Thymus (tissue), 14 donors: ENCODE measurements at places on chromosomes 3 and 15. TPM values are rescaled to one million over a fixed set of nuclear protein-coding genes. Genes with fewer than 3 reads are reported as not detected.

TEX55 gene
- not detected for total RNA-seq

DNA sequence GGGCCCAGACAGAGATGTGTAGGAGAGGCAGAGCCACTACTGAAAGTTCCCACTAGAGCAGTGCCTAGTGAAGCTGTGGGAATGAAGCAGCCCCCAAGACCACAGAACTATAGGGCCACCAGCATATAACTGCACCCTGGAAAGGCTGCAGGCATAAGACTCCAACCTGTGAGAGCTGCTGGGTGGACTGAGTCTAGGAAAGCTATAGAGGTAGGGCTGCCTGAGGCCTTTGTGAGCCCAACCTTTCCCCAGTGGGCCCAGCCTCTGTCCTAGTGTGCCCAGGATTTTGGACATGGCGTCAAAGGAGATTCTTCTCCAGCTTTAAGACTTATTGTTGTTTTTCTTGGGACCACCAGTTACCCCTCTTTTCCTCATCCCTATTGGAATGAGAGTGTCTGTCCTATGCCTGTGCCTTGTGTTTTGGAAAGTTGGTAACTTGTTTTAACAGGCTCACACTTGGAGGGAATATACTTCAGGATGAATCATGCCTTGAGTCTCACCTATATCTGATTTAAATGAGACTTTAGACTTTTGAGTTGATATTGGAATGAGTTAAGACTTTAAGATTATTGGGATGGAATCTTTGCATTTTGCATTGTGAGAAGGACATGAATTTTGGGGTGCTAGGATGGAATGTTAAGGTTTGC, 28.1 kb downstream of the SLMAP start:
- H3K4me3 ChIP-seq: no peak overlapping the region
- no peaks in the 10 kb centered on the region for H3K36me3 ChIP-seq
- H3K4me1 ChIP-seq: no peaks in the 10 kb centered on the region
- H3K27ac ChIP-seq: no peak overlapping the region

GRCh38 chr3:42014458-42014920, 52.6 kb upstream of the ULK4 start:
- H3K4me1 ChIP-seq: peaks cover 7% of the 10 kb centered on the region
- DNase-seq: no peak
- H3K36me3 ChIP-seq: no peaks in the 10 kb centered on the region
- H3K27ac ChIP-seq: peak overlapping the region; percentile 52
- peaks cover 7% of the 10 kb centered on the region for H3K27me3 ChIP-seq

GRCh38 chr3:183875411-183875810, 9.3 kb downstream of the PARL start:
- no peak overlapping the region for H3K4me3 ChIP-seq
- H3K27ac ChIP-seq: no peak overlapping the region
- no peak for DNase-seq
- no peaks in the 10 kb centered on the region for H3K27me3 ChIP-seq

GRCh38 chr3:152574461-152575079, 260.4 kb upstream of the P2RY1 start:
- H3K4me3 ChIP-seq: no peak overlapping the region
- no peaks in the 10 kb centered on the region for H3K4me1 ChIP-seq
- H3K36me3 ChIP-seq: no peaks in the 10 kb centered on the region
- no peaks in the 10 kb centered on the region for H3K27me3 ChIP-seq
- DNase-seq: no peak
- H3K27ac ChIP-seq: no peak overlapping the region

DNA sequence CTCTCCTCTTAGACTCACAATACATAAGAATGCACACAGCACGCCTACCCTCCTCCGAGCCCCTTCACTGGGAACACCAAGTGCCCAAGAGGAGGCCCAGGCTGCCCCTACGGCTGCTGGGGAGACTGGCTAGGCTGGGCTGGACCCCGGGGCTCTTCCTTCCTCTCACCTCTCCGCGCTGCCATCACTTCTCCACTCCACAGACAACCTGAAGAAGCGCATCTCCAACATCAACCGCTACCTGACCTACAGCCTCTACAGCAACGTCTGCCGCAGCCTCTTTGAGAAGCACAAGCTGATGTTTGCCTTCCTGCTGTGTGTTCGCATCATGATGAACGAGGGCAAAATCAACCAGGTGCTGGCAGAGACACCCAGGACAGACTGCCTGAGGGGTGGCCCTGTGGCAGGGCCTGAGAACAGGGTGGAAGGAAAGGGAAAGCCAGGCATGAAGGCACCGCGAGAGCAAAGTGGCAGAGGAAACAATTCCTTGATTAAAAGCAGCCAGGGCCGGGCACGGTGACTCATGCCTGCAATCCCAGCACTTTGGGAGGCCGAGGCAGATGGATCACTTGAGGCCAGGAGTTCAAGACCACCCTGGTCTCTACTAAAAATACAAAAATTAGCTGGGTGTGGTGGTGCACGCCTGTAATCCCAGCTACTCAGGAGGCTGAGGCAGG, 51.6 kb downstream of the SEMA3G start:
- no peak for DNase-seq
- H3K27me3 ChIP-seq: no peaks in the 10 kb centered on the region
- H3K27ac ChIP-seq: no peak overlapping the region
- peaks cover 2% of the 10 kb centered on the region for H3K36me3 ChIP-seq
- no peak overlapping the region for H3K4me3 ChIP-seq
- H3K4me1 ChIP-seq: no peaks in the 10 kb centered on the region

ATP2B2 gene
- 0.19 TPM for total RNA-seq

ANKRD28 gene
- total RNA-seq: 27.1 TPM
